ENCODE measurements at places on chromosomes 3 and 15.

DNA sequence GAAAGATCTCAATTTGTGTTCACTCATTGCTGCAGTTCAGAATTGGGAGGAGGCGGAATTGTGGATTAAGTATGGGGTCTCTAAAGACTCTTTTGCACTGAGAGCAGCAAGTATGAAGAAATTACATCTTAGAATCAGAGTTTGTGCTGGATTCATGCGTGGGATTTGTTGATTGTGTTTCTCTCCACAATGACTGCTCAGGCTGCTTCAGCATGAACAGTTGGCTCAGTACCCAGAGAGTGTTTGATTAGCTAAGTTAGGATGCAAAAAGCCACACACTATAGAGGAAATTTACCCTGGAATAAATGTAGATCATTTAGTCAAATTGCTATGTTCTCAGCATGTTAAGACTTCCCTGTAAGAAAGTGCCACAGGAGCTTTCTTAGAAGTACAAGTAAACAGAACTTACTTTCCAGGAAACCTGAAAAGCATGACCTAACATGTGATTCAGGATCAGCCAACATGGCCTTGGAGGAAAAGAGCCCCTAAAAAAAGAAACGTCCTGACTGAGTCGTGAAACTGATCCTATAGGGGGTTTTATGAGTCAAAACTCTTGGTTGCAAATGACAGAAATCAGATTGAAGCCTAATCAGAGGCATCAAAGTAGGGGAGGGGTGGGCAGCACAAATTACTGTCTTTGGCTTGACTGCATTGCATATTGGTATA lies 32.6 kb downstream of the HHLA2 start:
- no peak for DNase-seq

DNA sequence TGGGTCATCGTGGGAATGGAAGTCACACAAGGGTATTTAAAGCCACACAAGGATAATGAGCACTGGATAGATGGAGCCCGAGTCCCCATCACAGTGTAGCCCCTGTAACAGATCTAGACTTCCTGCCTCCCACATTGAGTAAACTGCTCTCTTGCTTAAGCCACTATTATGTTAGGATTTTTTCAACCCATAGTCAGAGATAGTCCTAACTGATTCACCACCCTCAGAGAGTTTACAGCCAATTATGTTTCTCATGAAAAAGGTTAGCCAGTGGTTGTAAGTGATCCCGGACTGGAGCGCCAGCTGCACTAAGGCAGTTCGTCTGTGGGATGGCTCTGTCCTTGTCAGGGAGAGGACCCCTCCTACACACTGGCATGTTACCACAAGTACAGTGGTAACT lies 77.0 kb downstream of the KLF13 start:
- no peak for DNase-seq

GRCh38 chr3:24399614-24400013 lies 95.0 kb downstream of the THRB start:
- no peak for DNase-seq

DNA sequence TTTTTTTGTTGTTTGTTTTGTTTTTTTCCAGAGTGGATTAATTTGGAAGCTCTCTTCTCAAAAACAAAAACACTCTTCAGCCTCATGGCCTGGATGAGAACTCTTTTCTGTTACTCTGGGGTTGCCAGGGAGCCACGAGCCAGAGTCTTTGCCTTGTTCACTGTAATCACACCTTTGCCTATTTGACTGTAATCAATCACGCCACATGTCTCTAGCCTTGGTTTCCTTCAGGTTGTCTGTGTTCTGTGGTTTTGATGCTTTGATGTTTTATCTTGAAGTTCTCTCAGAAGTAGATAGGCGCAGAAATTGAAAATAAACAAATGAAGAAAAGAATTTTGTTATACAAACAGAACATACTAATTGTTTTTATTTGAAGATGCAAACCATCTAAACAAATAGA lies 62.3 kb upstream of the IGF1R start:
- DNase-seq, result no peak

DNA sequence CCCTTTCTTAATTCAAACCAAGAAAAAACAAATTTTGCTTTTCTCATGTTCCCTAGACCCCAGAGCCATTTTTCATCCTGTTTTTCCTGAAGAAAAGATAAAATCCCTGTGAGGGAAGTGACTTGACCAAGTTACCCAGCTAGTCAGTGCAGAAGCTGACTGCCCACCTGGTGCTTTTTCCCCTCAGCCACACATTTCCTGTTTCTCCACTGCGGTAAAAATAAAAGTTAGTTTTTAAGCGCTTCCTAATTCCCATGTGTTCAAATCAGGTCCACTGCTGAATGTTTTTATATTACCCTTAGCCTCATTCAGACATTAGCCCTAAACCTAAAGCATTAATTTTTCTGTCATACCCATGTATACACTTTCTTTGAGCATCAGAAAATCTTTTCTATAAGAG lies 26.1 kb downstream of the PPP2R3A start:
- no peak for DNase-seq

- no peak for DNase-seq
Measured at GRCh38 chr15:72940229-72940622, 112.0 kb upstream of the NEO1 start.

DNA sequence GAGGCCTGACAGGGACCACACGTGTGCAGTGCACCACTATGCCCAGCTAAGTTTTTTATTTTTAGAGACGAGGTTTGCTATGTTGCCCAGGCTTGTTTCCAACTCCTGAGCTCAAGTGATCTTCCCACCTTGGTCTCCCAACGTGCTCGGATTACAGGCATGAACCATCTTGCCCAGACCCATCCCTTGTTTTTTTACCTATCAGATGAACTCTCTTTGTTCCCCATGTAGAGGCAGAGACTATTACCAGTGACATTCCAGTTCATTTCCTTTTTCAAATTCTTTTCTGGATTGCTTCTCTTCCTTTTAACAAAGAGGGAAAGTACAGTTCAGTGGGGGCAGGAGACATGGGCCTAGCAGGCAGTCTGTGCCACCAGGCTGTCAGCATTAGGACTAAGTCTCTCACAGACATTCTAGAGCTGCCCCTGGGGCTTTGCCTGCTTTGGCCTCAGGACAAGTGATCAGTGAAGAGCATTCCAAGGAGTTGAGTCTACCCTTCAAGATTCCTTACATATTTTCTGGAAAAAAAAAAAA lies 103.5 kb upstream of the SLC7A14 start:
- DNase-seq, result no peak

DNA sequence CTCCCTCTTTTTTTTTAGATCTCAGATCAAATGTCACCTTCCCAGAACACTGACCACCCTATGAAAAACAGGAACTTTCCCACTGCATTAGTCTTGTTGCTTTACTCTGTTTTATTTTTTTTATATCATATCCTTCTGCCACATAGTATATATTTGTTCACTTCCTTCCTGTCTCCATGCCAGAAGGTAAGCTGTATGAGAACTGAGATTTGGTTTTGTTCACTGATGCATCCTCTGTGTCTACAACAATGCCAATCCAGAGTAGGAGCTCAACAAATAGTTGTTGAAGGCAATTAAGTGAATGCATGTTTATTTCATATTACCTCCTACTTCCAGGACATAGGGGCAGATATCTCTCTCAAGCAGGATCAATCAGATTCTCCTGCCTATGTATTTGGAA lies 114.4 kb downstream of the TPRG1 start:
- no peak for DNase-seq

- peak; percentile 64 for DNase-seq
Measured at GRCh38 chr15:88450125-88450798, 16.9 kb downstream of the MRPL46 start.

DNA sequence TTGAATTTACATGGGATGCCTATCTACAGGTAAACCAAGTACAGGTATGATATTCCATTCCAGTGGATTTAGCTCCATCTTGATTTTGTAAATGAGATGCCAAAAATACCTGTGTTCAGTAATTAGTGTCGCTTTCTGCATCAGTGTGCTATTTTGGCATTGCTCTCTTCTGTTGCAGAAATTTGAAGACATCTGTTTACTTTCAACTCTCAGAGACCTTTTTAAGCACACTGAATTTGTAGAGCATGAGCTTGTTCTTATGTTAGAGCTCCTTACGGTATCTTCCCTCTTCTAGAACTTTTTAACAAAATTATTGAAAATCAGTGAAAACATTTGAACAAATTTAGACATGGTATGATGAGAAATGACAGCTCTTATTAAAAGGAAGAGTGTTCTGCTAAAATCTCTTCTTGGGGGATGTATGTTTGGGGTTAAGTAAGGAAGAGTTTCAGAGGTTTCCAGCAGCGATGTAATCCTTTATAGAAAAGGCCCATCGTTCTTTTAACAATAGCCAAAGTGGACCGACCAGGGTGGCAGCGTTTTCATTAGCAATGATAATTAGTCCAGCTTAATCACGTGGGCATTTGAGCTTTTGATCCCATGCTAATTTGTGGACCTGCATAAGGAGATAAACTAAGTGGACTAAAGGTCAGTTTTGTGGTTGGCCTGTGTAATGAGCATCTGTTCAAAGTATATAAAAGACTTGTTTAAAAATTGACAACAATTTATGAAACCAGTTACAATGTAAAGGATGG lies 385.4 kb downstream of the PTPRG start:
- DNase-seq, result no peak

DNA sequence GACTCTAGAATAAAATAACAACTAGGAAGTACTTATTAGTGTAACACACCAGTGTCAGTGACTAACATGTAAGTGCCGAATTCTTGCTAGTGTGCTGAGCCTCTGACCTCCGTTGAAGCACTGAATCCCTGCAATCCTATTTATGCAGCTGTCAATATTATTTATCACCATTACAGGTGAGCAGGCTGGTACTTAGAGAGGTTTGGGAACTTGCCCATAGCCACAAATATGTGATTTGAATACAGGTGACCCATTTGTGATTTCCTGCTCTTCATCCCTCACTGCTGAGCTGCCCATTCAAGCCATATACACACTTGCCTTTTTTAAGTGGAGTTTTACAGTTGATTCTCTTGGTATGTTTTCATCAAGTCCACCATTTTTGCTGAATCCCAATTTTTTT lies 12.2 kb downstream of the EIF4E3 start:
- no peak for DNase-seq

- no peak for DNase-seq
Measured at GRCh38 chr3:38726751-38727150, 77.3 kb upstream of the SCN5A start.

DNA sequence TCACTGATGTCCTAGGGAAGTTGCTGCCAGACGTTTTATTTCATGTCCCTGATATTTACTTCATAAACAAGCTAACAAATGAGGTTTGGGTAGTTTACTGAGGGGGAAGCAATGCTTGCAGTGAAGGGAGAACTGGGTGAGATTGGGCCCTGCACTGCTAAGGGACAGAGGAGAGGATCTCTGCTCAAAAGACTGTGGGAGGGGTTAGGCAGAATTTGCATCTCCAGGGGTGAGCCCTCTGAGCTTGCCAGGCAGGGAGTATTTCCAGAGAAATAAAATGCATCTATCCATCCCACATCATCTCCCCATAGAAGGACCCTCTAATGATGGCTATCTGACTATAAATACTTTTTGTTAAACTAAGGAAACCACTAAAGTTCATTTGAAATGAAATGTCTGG lies 215.6 kb downstream of the CBLB start:
- no peak for DNase-seq

GRCh38 chr3:178856804-178857203 lies 214.8 kb downstream of the ZMAT3 start:
- DNase-seq, result no peak

GRCh38 chr3:62493109-62493801 lies 119.9 kb upstream of the FEZF2 start:
- no peak for DNase-seq

DNA sequence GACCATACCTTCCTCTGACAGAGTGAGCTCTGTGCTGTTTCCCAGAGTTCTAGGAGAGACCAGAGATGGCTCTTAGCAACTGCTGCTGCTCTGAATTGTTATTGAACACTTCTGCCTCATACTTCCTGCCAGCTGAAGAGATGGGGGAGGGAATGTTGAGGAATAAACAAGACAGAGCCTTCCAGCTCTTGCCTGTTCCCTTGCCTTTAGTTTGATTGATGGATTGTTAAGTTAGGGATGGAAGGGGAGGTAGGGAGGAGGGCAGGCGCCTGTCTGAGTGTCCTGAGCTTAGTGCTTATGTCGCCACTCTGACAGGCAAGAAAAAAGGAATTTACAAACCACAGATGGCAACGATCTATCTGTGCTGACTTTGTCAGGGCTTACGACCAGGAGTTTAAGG lies 42.8 kb downstream of the ZNF609 start:
- DNase-seq, result no peak

DNA sequence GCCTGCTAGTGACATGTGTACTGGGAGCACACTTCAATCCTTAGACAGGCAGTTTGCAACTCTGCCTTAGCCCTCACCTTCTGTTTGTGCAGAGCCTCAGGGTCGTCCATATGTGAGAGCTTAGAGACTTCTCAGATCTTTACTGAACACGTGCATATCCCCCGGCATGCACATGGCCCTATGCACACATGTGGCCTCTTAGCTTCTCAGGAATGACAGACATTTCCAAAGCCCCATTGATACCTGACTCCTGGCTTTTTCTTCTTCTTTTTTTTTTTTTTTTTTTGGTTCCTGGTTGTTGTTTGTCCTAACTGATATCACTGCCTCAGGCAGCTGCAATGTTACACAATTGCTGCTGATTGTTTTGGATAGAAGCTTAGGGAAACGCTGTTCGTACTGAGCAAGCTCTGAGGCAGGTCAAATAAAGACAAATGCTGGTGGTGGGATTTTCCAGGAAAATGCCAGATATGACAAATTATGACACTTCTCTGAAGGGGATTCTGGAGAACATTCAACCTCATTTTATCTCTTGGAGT lies 107.2 kb upstream of the RGMA start:
- no peak for DNase-seq

GRCh38 chr3:61415201-61415600 lies 146.2 kb upstream of the PTPRG start:
- no peak for DNase-seq

DNA sequence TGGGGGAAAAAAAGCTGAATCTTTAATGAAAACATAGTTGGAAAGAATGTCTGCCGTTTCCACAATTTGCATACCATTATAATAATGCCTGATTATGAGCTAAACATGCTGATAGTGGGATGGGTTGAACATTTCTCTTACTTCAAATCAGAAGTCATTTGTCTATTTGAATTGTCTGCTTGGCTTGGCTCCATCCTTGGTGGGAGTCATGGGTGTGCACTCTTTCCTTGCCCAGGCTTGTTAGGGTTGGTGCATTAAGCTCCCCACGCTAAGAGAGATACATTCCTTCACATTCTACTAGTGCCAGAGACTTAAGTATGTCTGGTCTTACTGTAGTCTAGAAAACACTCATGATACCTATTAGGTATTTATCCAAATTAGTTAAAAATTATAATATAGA lies 121.4 kb upstream of the RARB start:
- no peak for DNase-seq

- DNase-seq, result no peak
Measured at GRCh38 chr3:42256135-42256819, 9.7 kb downstream of the CCK start.
